Right atrium auricular region (tissue), 2 donors: ENCODE measurements at places on chromosomes 5 and 9. TPM values are rescaled to one million over a fixed set of nuclear protein-coding genes. Genes with fewer than 3 reads are reported as not detected.

CDO1 gene
- total RNA-seq = 24.7 TPM

DNA sequence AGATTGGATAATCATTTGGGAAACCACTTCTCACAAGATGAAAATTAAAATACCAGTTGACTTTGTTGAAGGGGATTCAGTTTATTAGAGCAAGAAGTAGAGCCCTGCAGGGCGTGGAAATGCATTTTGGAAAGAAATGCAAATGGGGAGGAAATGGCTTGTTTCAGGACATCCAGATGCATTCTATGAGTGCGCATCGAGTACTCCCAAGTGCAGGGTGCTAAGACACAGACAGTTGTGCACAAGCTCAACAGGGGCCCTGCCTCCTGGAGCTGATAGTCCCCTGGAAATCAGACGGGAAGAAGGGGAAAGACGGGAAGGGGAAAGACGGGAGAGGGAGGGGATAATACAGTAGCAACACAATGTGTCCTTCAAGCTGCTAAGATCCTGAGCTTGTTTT, 64.0 kb downstream of the NSUN2 start:
- DNase-seq = peak; percentile 26

DNA sequence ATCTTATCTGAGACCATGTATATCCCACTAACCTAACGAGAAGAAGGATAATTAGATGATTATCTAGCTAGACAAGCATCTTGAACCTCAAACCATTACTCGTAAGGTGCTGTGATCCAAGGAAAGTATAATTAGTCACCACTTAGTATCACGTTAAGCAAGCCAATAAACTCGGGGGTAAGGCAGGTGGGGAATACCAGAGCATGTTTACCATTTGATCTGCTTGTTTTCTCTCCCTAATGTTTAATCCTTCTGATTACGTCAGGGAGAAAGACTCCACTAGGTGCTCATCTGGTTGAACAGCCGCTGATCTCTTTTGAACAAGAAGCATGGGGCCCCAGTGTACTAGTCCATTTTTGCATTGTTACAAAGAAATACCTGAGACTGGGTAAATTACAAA, 69.9 kb upstream of the SLC1A1 start:
- no peak for DNase-seq

GRCh38 chr5:132525299-132525724, 18.0 kb downstream of the IL5 start:
- no peak for DNase-seq

DMGDH gene
- total RNA-seq = 4.0 TPM

GRCh38 chr5:56179442-56179841, 53.7 kb downstream of the ANKRD55 start:
- no peak for DNase-seq

DNA sequence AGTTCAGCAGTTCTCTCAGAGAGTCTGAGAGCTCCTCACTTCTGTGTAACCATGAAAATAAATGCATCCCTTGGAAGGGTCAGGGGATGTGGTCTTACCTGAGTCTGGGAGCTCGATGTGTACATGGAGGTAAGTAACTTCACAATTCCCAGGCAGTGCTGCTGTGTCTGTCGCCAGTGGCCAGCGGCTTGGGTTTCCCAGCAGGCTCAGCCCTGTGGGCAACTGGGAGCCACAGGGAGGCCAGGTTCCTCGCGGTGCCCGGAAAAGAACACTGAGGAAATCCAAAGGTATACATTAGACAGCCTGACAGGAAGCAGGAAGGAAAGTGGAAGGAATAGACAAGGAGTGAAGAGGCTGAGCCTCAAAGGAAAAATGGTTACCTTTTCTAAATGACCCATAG, 62.2 kb downstream of the OSTF1 start:
- DNase-seq = no peak

GRCh38 chr5:119168401-119168800, 97.5 kb downstream of the DMXL1 start:
- DNase-seq = no peak

GRCh38 chr5:144144956-144145751, 25.3 kb downstream of the YIPF5 start:
- no peak for DNase-seq

DNA sequence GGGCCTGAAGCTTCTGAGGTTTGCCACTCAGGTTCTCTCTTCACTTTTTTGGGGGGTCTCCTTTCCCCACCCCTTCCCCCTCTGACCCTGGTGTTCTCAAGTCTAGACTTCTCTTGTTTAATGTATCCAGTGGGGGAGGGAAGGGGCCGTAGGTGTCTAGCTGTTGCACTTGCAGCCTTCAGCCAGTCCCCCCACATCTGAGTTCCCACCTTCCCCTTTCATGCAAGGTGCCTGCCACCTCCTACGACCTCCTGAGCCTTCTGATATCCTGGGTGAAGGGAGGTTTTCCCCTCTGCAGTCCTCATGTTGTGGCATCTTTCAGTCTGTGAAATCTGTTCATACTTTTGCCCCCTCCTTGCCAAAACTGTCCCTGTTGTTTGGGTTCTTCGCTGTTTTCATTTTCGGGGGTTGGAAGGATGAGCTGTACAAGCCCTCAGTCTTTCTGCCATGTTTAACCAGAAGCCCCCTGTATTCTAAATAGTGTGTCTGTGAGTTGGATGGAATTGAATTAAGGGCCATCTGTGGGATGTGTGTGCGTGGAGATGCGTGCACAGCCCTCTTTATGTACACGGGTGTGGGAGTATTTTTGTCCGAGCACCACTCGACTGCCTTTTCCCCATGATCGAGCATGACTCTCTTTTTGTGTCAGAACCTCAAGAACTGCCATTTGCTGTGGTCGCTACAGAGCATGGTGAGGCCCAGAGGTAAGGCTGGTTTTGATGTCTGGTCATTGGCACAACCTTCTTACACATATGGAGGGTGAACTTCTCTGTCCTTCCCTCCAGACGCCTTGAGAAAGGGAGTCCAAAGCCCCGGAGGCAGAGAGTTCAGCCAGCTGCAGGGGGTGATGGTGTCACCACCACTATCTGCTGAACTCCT, 23.6 kb downstream of the PRRC2B start:
- DNase-seq = no peak

DND1 gene
- total RNA-seq = not detected

DNA sequence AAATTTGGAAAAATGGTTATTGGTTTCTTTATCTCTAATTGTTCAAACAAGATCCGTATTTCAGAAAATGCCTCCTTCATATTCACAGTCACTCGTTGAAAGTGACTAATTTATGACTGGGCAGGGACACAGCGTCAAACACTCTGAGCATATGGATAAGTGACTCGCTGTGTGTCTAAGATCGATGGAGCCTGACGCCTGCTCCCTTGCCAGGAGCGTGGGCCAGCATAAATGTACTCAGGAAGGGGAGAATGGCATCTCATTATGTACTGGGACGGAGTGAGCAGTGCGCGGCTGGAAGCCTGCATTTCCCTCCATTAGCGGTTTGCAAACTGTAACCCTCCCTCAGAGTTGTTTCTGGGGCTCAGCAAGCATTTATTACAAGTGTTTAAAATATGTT, 79.8 kb upstream of the CAST start:
- DNase-seq = no peak

GRCh38 chr9:135906291-135907005, 898 bp downstream of the CAMSAP1 start:
- no peak for DNase-seq

DNA sequence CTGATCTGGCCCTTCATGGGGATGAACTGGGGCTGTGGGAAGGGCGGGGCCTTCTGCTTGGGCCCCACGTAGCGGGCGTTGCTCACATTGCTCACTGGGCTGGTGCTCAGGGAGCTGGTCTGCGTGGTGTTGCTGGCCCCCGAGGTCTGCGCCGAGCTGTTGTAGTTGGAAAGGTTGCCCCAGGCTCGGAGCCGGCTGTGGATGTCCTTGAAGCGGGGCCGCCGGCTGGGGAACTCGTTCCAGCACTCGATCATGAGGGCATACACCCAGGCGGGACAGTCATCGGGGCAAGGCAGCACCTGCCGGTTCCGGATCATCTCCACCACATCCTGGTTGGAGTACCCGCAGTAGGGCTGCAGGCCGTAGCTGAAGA, 226.0 kb downstream of the ROR2 start:
- no peak for DNase-seq

ZFYVE16 gene
- total RNA-seq = 27.8 TPM

TPPP gene
- 12.2 TPM for total RNA-seq

FBP2 gene
- total RNA-seq = not detected

DNA sequence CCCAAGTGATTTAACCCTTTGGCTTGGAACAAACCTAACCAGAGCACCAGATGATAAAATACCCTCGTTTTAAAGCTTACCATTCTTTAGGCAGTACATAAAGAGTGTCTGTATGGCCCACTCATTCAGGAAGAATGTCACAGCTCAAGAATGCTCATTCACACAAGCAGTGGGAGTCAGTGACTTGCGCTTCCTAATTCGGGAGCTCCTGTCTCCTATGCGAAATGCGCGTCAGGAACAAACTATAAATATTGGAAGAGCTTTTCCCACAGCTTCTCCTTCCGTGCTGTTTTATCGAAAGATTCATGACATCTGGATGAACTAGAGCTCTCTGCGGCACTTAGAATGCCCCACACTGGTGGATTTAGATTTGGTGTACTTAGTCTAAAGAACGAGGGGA, 66.6 kb downstream of the NTRK2 start:
- DNase-seq = no peak
